ENCODE measurements at places on chromosomes 2 and 18. TPM values are rescaled to one million over a fixed set of nuclear protein-coding genes. Genes with fewer than 3 reads are reported as not detected.
A peak's percentile ranks its signal among the peaks of the same experiment; 100 is the strongest.

DNA sequence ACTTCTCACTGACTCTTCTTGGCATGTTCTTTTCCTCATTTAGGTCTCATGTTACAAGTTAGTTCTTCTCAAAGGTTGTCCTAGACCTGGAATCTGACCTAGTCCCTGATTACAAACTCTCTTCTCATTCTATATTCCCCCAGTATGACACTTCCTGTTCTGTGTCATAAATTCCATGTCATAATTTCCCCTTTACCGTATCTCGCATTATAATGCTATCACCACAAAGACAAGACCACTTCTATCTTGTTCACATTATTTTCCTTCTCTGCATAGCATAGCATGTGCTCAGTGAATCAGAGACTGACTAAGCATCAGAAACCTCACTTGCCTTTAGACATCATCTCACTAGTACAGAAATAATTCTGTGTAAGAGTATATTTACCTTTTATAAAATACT, 63.6 kb upstream of the CAVIN2 start:
- DNase-seq = no peak
- H3K4me1 ChIP-seq = no peaks in the 10 kb centered on the region
- no peak overlapping the region for H3K27ac ChIP-seq
- H3K4me3 ChIP-seq = no peak overlapping the region
- no peaks in the 10 kb centered on the region for H3K27me3 ChIP-seq
- H3K36me3 ChIP-seq = no peaks in the 10 kb centered on the region

DNA sequence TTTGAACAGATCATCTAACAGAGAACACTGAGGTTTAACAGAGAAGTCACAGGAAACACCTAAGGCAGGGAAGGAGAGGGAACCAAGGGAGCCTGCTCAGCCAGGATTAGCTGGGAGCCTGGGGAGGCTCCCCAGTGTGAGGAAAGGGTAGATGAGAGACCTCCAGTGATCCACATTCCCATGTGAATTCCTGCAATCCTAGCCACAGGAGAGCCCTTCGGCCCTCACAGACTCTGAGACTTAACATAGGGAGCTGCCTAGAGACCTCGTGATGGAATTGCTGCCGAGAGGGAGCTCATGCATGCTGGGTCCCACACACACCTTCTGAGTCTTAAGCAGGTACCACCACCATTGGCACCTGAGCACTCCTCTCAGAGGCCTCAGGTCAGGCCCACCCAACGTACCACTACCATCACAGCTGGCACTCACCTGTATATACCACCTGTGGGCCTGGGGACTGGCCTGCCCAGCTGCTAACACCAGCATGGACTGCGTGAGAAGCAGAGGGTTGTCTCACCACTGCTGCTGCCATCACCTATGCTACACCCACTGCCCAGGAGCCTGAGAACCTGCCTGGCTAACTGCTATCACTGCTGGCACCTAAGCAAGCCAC, 225.9 kb upstream of the RASGRP3 start:
- no peak for DNase-seq
- no peaks in the 10 kb centered on the region for H3K4me1 ChIP-seq
- H3K27ac ChIP-seq = no peak overlapping the region
- H3K27me3 ChIP-seq = no peaks in the 10 kb centered on the region
- no peaks in the 10 kb centered on the region for H3K36me3 ChIP-seq
- H3K4me3 ChIP-seq = no peak overlapping the region

DNA sequence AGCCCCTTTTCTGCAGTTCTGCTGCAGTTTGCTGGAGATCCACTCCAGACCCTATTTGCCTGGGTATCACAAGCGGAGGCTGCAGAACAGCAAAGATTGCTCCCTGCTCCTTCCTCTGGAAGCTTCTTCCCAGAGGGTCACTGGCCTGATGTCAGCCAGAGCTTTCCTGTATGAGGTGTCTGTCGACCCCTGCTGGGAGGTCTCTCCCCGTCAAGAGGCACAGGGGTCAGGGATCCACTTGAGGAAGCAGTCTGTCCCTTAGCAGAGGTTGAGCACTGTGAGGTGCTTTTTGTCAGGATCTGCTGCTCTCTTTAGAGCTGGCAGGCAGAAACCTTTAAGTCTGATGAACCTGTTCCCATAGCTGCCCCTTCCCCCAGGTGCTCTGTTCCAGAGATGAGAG, 42.0 kb upstream of the MYL1 start:
- H3K27ac ChIP-seq = no peak overlapping the region
- no peaks in the 10 kb centered on the region for H3K27me3 ChIP-seq
- no peak overlapping the region for H3K4me3 ChIP-seq
- H3K36me3 ChIP-seq = no peaks in the 10 kb centered on the region
- H3K4me1 ChIP-seq = no peaks in the 10 kb centered on the region
- DNase-seq = no peak

ERBB4 gene
- total RNA-seq = 0.06 TPM

DNA sequence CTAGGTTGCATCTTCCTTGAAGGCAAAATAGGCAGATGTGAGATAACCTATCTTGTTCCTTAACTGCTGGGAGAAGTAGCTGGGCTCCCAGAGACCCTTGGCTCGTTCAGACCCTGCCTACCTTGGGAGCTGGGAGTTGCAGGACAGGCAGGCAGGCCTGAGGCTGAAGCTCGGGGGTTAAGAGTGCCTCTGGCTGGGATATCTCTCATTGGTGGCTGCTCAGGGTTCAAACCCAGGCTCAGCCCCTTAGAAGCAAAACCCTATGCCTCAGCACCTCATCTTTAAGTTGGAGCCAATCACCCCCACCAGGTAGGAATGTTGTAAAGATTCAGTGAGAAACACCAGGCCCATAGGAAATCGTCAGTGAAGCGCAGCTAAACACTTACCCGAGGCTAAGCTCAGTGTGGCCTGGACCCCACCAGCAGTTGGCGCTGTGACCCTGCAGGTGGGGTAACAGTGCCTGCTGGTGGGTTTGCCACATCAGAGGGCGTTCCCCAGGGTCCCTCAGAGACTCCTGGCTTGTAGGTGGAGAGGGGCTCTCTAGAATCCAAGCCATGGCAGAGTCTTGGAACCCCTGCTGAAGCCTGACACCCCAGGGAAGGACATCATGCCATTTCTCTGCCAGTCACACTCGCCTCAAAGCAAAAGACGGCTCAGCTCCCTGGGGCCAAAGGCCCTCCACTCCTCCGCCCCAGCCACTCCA, 54.6 kb upstream of the GPR17 start:
- no peak overlapping the region for H3K27ac ChIP-seq
- peaks cover 5% of the 10 kb centered on the region for H3K4me1 ChIP-seq
- H3K27me3 ChIP-seq = no peaks in the 10 kb centered on the region
- H3K4me3 ChIP-seq = no peak overlapping the region
- peak; percentile 49 for DNase-seq
- H3K36me3 ChIP-seq = no peaks in the 10 kb centered on the region

DNA sequence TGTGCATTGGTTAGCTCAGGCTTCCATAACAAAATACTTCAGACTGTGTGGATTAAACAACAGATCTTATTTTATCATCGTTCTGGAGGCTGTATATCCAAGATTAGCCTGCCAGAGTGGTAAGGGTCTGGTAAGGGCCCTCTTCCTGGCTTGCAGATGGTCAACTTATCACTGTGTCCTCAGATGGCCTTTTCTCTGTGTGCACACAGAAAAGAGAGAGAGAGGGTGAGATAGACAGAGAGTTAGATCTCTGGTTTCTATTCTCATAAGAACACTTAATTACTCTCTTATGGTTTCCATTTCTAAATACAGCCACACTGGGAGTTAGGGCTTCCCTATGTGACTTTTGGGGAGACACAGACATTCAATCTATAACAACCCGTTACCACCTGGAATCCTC, 1003.5 kb downstream of the TSN start:
- no peaks in the 10 kb centered on the region for H3K4me1 ChIP-seq
- no peak for DNase-seq
- no peak overlapping the region for H3K27ac ChIP-seq
- no peak overlapping the region for H3K4me3 ChIP-seq
- no peaks in the 10 kb centered on the region for H3K36me3 ChIP-seq

- H3K36me3 ChIP-seq = no peaks in the 10 kb centered on the region
- no peak overlapping the region for H3K4me3 ChIP-seq
- H3K27ac ChIP-seq = peak overlapping the region; percentile 74
- H3K4me1 ChIP-seq = peaks cover 26% of the 10 kb centered on the region
- DNase-seq = peak; percentile 58
Observed at GRCh38 chr2:70523996-70524965, 29.3 kb downstream of the TGFA start.

SERPINB11 gene
- total RNA-seq = not detected

- H3K27me3 ChIP-seq = no peaks in the 10 kb centered on the region
- no peak overlapping the region for H3K4me3 ChIP-seq
- H3K27ac ChIP-seq = peak overlapping the region; percentile 20
- H3K4me1 ChIP-seq = peaks cover 41% of the 10 kb centered on the region
- no peak for DNase-seq
Observed at GRCh38 chr2:197159661-197160211, 150.8 kb downstream of the ANKRD44 start.

DNA sequence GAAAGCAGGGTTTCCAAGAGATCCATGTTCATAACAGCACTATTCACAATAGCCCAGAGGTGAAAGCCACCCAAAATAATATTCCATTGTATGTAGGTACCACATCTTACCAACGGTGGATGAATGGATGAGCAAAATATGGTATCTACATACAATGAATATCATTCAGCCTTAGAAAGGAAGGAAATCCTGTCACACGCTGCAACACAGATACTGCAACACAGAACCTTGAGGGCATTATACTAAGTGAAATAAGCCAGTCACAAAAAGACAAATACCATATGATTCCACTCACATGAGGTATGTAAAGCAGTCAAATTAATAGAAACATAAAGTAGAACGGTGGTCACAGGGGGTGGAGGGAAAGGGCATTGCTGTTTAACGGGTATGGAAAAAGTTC, 155.7 kb downstream of the DTNB start:
- H3K4me3 ChIP-seq = no peak overlapping the region
- H3K4me1 ChIP-seq = peaks cover 6% of the 10 kb centered on the region
- H3K36me3 ChIP-seq = no peaks in the 10 kb centered on the region
- no peak overlapping the region for H3K27ac ChIP-seq
- H3K27me3 ChIP-seq = no peaks in the 10 kb centered on the region

PROKR1 gene
- total RNA-seq = not detected

- no peak for DNase-seq
- no peak within 1 kb of the TSS for H3K27ac ChIP-seq
- peaks cover 8% of the 10 kb centered on the region for H3K27me3 ChIP-seq
- no peaks in the 10 kb centered on the region for H3K4me1 ChIP-seq
Observed at GRCh38 chr2:153871231-153872221, at the start of gene GALNT13. Gene GALNT13 (plus strand): TSS chr2:153871922.

Data from T-cell (primary cell).